ENCODE measurements at places on chromosomes 1 and 21.

GRCh38 chr1:48670234-48671020 lies 106.3 kb downstream of the BEND5 start:
- DNase-seq: no peak

DNA sequence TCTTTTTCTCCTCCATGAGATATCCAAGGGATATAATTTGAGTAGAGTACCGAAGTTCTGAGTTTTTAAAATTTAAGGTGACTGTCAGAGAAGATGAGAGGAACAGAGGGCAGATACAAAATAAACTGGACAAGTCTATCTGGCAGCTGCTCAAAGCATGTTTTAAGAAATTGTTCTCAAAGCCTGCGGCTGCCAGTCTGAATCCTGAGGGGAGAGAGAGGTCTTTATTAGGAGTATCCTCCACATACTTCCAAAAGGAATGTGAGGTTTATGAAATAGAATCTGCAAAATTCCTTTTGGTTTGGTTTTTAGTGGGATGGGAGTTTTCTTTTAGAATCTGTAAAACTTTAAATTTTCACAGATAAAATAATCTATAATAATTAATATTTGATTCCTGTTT lies 41.3 kb downstream of the TTC13 start:
- no peak for DNase-seq

GRCh38 chr1:173475564-173476196 lies 1.5 kb upstream of the PRDX6 start:
- no peak for DNase-seq

DNA sequence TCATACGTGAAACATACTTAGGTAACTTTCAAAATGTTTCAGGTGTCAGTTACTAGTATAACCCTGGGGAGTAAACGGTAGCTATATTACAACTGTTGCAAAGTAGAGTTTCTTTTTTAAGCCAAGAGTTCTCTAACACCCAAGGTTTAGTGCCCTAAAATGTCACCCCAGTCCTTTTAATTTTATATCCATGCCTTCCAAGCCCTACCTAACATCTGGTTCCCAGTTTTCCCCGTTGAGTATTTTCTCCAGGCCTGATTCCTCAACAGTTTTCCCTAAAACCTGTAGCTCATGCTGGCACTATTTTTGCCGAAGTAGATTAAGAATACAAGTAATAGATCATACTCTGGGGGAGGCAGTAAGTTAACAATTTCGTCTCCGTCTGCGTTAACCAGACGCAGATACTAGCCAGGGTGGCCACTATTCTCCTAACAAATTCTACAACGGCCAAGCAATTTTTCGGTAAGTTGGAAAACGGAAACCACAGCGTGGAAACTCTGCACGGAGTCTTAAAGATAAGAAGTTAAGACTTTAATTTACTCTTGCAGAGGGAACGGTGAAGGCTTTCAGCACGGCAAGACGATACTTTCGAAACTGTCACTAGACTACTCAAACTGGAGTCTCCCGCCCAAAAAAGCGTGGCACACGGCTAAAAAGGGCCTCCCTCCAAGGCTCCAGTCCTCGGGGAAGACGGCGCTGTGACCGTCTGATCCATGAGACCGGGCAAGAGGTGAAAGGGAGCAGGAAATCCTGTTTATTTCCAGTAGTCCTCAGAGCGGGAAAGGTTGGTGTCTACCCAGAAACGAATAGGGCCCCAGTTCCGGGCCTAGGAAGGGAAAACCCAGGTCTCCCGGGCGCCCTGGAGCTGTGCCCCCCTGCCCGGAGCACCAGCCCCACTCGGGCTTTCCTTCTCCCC lies 945 bp downstream of the SRSF4 start:
- no peak for DNase-seq

GRCh38 chr21:32795802-32796559 lies 24.4 kb upstream of the PAXBP1 start:
- no peak for DNase-seq

DNA sequence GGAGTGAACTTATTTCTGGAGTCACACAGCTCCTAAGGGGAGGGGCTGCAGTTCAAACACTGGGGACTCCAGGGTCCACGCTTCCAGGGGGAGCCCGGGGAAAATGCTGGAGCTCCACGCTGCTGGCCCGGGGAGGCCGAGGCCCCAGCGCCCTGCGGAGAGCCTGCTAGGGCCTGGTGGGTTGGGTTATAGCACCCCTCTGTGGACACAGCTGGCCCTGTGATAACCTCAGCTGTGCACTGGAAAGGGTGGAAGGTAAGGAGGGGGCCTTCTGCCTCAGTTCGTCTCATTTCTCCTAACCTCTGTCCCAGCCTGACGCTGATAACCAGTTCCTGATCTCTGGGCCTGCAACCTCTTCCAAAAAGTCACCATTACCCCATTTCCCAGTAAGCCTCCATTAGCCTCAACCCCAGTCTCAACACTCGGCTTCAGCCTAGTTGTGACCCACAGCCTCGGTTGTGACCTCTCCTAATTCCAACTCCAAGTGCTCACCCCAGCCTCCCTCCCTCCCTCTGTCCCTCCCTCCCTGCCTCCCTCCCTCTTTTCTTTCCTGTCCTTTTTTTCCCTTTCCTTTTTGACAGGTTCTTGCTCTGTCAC lies 7.1 kb downstream of the NBL1 start:
- DNase-seq: no peak

DNA sequence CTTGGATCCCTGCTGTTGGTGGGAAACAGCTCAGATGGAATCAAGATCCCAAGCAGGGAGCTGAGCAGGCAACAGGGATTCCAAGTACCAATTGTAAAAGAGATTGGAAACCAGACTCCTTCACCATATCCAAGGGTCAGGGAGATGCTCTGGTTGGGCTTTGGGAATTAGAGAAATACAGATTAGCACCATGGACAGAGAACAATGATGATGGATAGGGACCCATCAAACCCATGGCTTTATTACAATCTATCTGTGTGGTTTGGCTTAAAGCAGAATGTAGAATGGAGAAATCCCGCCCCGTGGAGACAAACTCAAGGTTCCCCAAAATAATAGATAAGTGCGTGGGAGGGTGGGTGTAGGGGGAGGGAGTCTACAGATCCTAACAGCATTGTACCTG lies 120.7 kb upstream of the CSF3R start:
- no peak for DNase-seq

- DNase-seq: no peak
Measured at GRCh38 chr1:39214021-39214713, 9.7 kb downstream of the MACF1 start.

GRCh38 chr21:17858747-17859146 lies 39.6 kb upstream of the C21orf91 start:
- DNase-seq: no peak

DNA sequence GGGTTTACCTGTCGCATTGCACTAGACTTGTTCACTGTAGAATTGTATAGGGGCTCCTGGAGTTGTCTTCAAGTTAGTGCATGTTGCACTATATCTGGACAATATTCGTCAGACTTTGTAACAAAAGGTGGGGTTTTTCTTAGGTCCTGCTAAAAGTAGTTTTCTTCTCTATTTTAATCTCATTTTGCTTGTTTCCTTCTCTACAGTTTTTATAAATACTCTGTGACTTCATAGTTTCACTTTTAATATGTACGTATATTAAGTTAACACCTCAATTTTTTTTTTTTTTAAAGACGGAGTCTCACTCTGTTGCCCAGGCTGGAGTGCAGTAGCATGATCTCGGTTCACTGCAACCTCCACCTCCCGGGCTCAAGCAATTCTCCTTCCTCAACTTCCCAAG lies 26.5 kb upstream of the MRPS6 start:
- no peak for DNase-seq

GRCh38 chr1:4973341-4973740 lies 318.9 kb downstream of the AJAP1 start:
- no peak for DNase-seq

GRCh38 chr21:39161064-39161463 lies 22.2 kb downstream of the PSMG1 start:
- no peak for DNase-seq

- no peak for DNase-seq
Measured at GRCh38 chr21:43364261-43364510, 62.7 kb downstream of the SIK1 start.

- DNase-seq: no peak
Measured at GRCh38 chr1:10398278-10398733, 558 bp upstream of the PGD start.

- DNase-seq: no peak
Measured at GRCh38 chr1:227733309-227733705, 1.8 kb downstream of the JMJD4 start.

- DNase-seq: no peak
Measured at GRCh38 chr1:76577525-76578185, 289.6 kb upstream of the ST6GALNAC5 start.

DNA sequence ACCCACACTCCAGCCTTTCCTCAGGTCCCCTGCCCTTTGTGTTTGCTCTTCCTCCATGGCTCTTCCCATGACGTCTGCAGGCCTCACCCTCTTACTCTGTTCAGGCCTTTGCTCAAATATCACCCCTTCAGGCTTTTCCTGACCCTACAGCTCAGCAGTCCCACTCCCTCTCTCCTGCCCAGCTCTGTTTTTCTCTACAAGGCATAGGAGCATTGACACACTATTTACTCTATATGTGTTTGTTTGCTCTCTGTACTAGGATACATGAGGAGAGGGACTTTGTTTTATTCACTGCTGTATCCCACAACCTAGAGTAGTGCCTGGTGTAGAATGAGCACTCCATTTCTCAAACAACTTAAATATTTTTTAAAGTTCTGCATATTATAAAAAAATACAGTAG lies 107.4 kb upstream of the COA6 start:
- no peak for DNase-seq

DNA sequence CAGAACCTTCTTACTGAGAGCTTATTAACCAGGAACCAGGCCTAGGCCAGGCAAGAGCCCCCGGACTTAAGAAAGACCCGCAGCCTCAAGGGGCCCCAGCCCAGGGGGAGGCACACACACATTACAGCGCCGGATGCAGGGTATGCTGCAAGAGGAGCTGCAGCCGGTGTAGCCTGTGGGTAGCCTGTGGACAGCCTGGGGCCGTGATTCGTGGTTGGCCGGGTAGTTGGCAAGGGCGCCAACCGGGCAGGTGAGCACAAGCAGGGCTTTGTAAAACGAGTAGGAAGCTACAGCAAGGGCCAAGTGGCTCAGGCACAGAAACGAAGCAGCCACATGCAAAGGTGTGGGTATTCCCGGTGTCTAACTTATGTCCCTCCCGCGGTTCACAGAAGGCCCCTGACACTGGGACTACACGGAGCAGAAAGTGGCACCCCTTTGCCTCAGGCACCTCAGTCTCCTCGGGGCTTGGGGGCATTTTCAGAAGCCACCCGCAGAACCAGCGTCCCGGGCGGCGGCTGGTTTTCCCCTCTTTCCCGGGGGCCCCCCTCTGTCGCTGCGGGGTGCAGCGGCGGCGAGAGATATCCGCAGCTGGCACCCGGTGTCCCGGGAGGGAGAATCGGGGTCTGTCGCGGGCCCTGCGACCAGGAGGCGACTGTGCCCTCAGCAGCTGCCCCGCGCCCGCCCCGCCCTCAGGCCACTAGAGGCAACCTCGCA lies 40.8 kb downstream of the KIAA1614 start:
- no peak for DNase-seq

- no peak for DNase-seq
Measured at GRCh38 chr1:159921251-159921650, 4.1 kb downstream of the TAGLN2 start.

DNA sequence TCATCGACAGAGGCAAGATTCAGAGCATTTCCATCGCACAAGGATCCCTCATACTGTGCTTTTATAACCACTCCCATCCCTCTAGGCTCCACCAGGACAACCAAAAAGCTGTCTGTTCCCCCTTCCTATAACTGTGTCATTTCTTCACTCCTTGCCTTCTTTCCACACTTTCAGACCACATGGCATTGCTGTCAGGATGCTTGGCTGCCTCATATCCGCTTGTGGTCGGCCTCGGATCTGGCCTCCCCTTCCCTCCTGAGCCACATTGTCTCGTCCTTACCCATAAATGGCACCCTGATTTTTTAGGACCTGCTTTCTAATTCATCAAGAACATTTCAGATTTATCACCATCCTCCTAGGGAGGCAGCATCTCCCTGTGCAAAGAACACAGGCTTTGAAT lies 80.5 kb downstream of the HIVEP3 start:
- no peak for DNase-seq

GRCh38 chr1:184433956-184434502 lies 47.2 kb downstream of the C1orf21 start:
- DNase-seq: no peak

GRCh38 chr1:107867422-107867821 lies 97.6 kb downstream of the VAV3 start:
- DNase-seq: no peak

- no peak for DNase-seq
Measured at GRCh38 chr21:43613755-43614638, 45.3 kb downstream of the HSF2BP start.

GRCh38 chr1:21594501-21594900 lies 74.7 kb downstream of the RAP1GAP start:
- DNase-seq: no peak

DNA sequence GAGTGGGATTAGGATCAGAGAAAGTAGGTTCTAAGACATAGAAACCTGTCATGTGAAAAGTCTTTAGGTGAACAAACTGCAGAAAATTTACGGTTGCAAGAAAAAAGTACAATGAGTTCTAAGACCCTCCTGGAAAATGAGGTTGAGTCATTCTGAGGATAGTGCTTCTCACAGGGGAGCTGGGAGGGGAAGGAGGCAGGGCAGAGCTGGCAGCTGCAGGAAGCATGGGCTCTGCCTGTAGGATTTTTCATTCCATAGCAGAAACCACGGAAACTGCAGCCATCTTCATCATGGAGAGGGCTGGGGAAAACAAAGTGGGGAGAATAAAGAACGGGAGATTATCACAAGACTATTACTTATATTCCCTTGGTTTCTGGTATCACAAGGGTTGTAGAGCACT lies 25.8 kb upstream of the THEM4 start:
- DNase-seq: no peak

DNA sequence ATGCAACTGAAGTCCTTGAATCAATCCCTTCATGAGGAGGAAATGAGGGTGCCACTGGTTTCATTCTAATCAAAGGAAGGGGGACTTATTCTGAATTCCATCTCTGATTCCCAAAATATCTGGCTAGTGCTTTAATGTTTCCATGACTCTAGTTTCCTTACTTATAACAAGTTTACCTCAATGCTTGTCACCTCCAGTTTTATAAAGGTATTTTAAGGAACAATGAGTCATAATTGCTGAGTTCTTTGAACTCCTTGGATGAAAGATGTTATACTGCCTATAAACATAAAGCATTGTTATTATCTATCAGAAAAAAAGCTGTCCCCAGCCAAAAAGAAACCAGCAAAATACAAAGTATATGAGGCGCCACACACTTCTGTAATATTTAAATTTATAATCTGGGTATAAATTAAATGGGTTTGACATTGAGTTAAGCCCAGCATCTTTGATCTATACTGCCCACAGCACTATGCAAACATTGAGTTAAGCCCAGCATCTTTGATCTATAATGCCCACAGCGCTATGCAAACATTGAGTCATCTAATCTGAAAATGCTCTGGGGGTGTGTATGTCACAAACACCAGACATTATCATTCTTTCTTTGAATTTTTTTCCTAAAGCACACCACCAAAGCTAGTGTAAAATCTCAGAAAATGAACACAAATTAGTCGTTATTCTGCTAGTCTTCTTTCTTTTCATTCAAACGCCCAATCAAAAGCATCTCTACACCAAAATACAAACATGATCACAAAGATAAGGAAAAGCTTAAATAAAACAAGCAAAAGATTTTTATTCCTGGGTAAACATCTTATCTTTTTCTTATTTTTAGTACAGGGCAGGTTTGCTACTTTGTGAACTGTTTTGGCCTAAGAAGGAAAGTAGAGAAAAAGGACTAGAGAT lies 11.5 kb upstream of the CXADR start:
- DNase-seq: no peak

GRCh38 chr21:37237764-37238163 lies 29.4 kb downstream of the VPS26C start:
- no peak for DNase-seq

- DNase-seq: no peak
Measured at GRCh38 chr1:44613941-44614340, 60.3 kb downstream of the TMEM53 start.
